ENCODE measurements at places on chromosomes 5 and 9.

DNA sequence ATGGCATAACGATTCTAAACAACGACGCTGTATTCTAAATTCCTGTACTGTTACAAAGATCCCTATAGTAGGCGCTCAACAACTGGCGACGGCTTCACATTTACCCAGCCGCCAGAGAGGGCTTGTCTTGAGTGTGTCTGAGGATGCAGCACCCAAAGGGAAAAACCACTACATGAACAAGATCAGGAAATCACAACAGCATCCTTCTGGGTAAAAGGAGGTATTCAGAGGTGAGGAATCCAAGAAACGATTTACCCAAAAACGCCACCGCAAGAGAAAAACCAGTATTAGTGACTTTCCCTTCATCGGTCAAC lies 711 bp downstream of the TTC33 start:
- DNase-seq, result peak; percentile 92

DNA sequence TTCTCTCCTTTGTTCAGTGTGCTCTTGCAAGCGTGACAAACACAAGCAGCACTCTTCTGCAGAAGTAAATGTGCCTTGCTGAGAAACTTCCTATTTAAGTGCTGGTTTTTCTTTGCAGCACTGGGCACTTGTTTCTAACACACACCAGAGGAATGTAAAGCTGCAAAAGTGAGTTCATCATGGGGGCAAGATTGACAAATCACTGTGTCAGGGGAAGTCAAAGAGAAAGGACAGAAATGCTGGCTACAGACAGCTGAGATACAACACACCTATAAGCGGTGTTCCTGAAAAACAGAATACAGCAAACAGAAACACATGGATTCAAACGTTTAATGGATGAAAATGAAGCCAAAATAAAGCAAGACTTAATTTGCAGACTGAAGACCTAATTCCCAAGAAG lies 19.6 kb downstream of the ROR2 start:
- DNase-seq, result no peak

GRCh38 chr9:72289401-72289800 lies 75.6 kb downstream of the ZFAND5 start:
- DNase-seq, result no peak

GRCh38 chr5:141516672-141517025 lies 27.8 kb downstream of the PCDHGC5 start:
- DNase-seq, result no peak

DNA sequence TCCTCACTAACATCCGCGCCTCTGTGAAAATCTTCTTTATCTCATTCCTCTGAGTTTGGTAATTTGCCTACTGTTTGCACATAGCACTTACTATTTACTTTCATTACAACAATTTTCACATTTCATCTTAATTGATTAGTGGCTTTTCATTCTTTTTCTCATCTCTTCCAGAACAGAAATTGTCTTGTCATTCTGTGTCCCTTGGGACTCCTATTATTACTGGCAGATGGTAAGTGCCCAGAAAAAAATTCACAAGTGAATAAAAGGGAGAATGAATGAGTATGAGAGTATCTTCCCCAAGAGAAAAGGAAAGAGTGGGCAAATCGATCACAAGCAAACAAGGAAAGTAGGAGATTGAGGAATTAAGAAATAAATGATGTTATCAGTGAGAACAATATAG lies 876.1 kb downstream of the TLE4 start:
- DNase-seq, result no peak

- DNase-seq, result no peak
Observed at GRCh38 chr9:133103183-133103986, 17.7 kb downstream of the RALGDS start.

- DNase-seq, result no peak
Observed at GRCh38 chr9:112110094-112110776, 64.9 kb downstream of the SUSD1 start.

GRCh38 chr5:173963867-173964441 lies 25.0 kb upstream of the C5orf47 start:
- DNase-seq, result no peak

DNA sequence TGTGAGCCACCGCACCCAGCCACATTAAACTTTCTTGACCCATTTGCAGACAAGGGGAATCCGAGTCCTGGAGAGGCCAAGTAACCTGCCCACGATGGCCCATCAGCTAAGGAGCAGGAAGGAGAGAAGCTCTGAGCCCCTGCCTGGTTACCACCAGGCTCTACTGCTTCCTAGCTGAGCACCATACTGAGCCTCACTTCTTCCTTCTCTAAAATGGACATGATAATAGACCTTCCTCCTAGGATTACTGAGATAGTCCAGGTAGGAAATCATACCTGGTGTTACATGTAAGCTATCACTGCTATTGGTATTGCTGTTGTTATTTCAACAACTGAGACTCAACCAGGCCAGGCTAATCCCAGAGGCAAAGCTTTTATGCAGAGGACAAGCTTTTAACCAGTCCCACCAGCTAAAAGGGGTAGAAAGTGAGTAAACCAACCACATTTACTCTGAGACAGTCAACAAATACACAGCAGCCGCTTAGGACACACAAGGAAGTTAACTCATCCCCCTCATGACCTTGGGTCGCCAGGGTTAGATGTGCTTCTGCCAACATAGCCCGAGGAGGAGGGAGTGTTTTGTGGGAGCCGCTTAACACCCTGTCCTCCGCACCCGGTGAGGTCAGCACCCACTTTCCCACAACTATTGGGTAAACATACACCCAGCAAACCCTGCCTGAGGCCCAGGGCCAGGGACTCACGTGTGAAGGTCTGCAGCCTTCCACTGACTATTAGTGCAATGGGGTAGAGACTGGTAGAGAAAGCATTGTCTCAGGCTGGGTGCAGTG lies 20.6 kb upstream of the PTGES start:
- DNase-seq, result no peak

DNA sequence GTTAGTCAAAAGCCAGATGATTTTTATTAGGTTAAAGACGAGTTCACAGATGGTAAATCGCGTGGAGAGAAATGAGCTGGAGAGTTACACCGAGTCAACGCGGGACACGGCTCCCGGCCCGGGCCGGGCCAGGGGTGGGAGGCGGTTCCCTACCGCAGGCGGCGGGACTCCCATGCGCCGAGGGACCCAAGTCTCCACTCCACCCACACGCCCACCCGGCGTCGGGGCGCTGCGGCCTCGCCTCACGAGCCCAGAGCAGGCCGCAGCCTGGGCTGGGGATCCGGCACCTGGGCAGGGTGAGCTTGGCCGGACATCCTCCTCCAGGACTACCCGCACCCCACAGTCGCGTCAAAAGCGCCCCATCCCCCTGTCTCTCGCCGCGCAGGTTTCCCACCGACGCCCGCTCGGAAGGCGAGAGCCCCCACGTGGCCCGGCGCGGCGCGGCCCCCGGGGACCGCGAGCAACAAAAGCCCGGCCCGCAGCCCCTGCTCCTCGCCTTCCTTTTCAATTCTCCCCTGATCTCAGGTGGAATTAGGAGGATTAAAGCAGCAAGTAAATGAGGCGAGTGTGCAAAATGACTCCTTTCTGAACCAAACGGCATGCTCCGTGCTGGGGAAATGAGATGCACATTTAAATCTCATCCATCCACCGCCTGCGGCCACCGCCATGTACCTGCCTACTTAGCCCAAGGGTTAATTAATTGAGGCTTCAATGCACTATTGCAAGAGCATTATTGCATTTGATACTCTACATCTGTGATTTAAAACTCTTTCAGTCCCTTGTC lies 196.5 kb upstream of the TBCA start:
- DNase-seq, result no peak

GRCh38 chr5:122999947-123000563 lies 36.5 kb downstream of the PPIC start:
- no peak for DNase-seq

DNA sequence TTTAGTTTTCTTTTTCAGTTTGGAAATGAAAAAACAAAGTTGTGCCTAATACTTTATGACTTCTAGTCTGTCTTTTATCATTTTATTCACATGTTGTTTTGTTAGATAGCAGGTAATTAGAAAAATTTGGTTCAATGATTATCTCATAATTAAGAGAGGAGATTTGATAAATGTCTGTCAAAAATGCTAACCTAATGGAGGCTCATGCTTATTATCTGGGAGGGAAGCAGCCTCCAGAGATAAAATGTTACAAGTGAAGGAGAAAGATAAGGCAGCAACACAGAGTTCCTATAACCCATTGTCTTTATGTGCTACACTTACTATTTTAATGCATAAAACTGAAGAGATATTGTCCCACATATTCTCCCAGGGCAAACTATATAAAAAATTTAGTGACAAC lies 53.5 kb downstream of the SLC27A6 start:
- DNase-seq, result no peak

DNA sequence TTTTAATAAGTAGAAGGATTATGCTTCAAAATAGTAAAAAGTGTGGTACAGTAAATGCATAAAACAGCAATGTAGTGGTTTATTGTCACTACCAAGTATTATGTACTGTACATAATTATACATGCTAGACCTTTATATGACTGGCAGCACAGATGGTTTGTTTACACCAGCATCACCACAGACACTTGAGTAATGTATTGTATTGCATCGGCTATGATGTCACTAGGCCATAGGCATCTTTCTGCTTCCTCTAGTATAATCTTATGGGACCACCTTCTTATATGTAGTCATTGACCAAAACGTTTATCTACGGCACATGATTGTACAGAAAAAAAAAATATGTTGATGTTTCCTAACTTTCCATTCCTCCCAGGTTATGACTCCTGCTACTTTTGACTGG lies 31.9 kb upstream of the SSBP2 start:
- no peak for DNase-seq

GRCh38 chr9:121364077-121364476 lies 6.0 kb downstream of the STOM start:
- DNase-seq, result no peak

DNA sequence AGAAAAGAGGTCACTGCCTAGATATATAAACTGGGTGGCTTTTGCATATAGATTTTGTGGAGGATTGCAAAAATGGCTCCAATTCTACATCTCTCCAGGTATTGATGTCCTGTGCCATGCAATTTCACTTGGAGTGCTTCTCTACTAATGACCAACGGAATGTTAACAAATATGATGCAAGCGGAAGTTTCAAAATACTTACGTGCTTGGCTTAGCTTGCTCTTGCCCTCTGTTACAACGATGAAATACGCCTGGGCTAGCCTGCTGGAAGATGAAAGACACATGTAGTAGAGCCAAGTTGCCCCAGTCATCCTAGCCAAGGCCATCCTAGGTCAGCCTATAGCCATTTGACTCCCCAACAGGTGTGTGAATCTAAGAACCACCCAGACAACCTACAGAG lies 3.6 kb upstream of the POC5 start:
- no peak for DNase-seq

- peak; percentile 30 for DNase-seq
Observed at GRCh38 chr5:80754900-80755299, 100.1 kb upstream of the DHFR start.

DNA sequence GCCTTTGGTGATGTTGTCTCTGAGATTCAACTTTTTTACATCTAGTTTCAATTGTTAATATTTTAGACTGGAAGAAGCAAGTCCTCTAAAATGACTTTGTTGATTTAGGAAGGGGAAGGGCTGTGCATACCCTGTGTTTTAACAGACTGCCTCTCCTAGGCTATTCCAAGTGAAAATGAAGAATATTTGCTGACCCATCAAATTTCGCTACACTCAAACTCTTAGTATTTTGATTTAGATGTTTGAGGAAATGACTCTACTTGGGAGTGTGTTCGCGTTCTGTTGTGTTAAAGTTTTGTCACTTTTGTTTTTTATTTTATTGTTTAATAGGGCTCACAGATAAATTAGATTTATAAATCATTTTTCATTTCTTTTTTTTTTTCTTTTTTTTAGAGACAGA lies 3.6 kb downstream of the MARVELD2 start:
- no peak for DNase-seq

- DNase-seq, result peak; percentile 44
Observed at GRCh38 chr5:129367883-129368282, 92.2 kb upstream of the ADAMTS19 start.

DNA sequence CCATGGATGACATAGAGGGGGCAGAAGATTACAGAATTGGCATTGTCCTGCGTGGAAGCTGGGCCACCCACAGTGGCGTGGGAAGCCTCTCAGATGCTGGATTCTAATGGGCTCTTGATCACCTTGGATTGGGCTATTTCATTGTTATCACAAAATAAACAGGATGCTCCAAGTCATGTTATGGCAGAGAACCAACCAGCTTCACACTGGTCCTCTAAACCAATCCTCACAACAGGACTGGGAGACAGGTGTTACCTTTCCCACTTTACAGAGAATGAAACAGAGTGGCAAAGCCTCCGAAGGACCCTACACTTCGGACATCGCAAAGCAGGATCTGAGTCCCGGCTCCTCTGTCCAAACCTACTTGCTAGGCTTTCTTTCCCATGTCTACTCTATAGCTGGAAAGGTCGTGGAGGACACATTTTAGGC lies 455 bp upstream of the SMIM3 start:
- DNase-seq, result no peak

DNA sequence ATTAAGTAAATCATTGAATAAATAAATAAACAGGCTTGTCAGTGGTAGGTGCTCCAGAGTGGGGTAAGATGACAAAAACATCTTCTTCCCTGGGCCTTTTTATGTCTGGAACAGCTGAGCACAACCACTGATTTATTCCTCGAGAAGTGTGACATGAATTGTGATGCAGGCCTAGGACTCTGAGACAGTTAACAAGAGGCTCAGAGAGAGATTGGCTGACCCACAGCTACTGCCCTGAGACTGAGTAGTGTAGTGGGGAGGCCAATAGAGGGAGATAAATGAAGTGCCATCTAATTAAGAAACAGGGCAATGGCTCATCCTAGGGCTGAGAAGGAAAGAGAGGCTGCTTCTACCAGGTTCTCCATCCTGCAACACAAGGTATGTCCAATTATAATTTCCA lies 369.3 kb upstream of the TRPC7 start:
- DNase-seq, result no peak

DNA sequence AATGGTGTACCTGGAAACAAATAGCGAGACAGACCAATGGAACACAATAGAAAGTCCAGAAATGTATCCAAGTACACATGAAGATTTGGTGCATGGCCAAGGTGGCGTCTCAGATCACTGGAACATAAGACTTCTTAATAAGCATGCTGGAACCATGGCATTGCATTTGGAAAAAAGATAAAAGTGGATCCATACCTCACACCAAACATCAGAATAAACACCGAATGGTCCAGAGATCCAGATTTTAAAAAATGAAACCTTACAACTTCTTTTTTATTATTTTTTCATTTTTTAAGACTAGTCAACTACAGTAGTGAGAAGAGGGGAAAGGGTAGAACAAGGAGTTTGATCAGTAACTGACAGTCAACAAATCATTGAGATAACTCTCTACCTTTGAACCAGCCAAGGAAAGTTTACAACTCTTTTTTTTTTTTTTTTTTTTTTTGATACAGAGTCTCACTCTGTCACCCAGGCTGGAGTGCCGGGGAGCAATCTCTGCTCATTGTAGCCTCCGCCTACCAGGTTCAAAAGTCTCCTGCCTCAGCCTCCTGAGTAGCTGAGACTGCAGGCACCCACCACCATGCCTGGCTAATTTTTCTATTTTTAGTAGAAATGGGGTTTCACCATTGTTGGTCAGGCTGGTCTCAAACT lies 8.8 kb upstream of the DUSP1 start:
- DNase-seq, result no peak

DNA sequence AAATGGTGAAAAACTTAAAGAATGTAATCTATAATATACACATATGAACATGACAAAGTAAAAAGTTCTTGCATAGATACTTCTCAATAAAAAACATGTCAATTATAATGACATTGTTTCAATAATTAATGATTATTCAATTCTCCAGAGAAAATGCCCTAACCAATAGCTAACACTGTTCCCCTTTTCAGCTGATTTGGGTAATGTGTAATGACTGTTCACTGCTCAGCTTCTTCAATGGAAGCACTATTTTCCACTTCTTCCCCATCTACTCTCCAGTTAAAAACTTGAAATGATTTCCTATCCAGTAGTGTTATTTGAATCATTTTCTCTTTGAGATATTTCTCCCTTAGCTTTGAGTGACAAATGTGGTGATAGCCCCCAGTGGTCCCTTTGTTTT lies 62.3 kb downstream of the CEP120 start:
- DNase-seq, result no peak

Data from Kasumi-1 (cell line).